Astrocyte of the hippocampus (primary cell): ENCODE measurements at places on chromosomes 4 and X.

GRCh38 chr4:117068120-117068519, 17.3 kb downstream of the TRAM1L1 start:
- DNase-seq = no peak

DNA sequence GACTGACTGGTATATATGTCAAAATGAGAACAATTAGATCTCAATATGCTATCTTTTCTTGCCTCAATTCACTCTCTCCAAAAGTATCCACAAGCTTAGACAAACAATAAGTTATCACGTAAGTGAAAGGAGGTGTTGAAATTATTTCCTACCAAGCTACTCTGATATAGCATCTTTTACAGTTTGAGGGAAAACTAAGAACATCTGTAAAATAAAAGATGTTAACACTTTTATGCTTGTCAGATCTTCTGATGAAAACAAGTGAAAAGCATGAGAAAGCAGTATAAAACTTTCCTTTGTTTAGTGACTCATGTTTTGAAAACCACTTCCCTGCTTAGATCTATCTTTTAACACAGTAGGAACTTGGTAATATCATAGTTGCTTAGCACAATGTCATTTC, 8.4 kb upstream of the MAB21L2 start:
- DNase-seq = peak; percentile 26

DNA sequence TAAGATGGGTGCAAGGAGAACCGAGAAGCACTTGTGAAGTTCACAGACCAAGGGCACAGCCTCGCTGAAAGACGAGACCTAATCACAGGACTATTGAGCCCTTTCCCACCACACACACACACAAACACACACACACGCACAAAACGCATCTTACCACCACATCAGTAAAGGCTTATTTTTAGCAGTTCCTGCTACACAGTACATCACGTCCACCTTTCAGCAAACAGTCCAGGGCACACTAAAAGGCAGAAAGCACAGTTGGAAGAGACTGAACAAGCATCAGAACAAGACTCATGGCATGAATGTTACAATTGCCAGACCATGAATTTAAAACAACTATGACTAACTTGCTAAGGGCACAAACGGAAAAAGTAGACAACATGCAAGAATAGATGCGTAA, 83.6 kb upstream of the MAPK10 start:
- DNase-seq = no peak

GRCh38 chrX:138704101-138704500, 7.4 kb downstream of the FGF13 start:
- DNase-seq = no peak

- DNase-seq = no peak
These were observed 93.1 kb downstream of the GATB start for GRCh38 chr4:151667666-151668065.

DNA sequence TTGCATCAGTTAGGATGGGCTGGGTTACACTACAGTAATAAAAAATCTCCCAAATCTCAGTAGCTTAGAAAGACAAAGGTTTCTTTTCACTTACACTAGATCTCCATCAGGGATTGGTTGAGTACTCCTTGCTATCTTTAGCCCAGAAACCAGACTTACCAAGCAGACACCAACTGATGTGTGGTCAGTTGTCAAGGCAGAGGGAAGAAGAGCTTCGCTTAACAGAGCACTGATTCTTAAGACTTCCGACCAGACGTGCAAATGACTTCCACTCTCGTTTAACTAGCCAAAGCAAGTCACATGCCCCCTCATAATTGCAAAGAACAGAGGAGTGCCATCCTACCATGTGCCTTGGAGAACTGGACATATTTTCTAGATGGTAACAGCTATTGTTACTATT, 5.7 kb upstream of the ZNF518B start:
- DNase-seq = no peak

GRCh38 chr4:26075583-26075982, 161.6 kb downstream of the SMIM20 start:
- DNase-seq = no peak

GRCh38 chr4:7652451-7652881, 217.7 kb upstream of the PSAPL1 start:
- DNase-seq = peak; percentile 41

- DNase-seq = no peak
These were observed 20.0 kb upstream of the LEF1 start for GRCh38 chr4:108188770-108189169.

GRCh38 chrX:7158468-7158990, 10.6 kb upstream of the PUDP start:
- peak; percentile 71 for DNase-seq

DNA sequence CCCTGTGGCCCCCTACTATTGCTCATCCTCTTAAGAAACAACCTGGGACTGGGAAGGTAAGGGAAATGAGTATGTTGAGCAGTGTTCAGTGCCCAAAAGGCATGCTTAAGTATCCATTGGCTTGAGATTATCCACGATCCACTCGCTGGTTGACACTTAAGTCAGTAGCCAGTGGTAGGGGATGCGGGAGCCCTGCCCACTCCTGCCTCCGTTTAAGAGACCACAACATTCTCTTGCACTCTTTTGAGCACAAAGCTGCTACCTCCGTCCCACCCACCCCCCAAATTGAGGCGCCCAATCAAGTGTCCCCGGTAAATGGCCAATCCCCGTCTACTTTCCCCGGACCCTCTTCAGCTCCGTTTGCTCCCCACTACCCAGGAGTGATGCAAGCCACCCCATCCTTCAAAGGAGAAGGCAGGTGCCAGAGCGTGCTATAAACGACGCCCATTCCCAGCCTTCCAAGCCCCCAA, 25.0 kb downstream of the UTP14A start:
- no peak for DNase-seq

GRCh38 chrX:153900831-153901752, 3.4 kb upstream of the AVPR2 start:
- peak; percentile 59 for DNase-seq

DNA sequence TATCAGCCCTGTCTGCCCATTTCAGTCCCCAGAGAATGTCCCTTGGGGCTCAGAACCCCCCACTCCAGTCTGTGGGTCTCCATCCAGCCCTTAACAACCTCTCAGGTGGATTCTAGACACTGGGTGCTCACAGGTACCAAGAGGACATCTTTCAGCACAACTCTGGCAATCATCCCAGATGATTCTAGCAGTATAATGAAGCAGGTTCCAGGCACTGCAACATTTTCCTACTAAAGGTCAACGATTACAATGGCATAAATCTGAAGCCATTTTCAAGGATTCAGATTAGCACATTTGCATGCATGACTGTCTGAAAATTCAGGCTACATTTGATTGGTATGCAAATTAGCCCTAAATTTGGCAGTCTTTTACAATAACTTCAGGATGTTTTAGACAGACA, 10.0 kb downstream of the SLC2A9 start:
- DNase-seq = no peak

DNA sequence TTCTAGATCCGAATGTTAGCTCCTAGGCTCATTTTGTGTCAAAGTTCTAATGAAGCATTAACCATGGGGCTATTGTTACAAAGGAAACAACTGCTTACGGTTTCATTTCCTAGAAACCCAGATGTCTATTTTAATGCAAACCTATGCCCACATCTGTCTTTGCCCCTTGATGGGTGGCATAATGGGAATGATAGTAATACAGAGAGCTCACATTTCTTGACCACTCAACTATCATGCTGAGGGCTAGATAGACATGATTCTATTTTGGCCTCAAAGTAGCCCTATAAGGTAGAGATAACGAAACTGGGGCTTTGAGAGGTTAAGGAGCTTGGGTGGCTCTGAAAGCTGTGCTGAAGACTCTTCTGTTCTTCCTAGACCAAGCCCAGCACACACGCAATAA, 1.9 kb downstream of the TLR7 start:
- DNase-seq = no peak

DNA sequence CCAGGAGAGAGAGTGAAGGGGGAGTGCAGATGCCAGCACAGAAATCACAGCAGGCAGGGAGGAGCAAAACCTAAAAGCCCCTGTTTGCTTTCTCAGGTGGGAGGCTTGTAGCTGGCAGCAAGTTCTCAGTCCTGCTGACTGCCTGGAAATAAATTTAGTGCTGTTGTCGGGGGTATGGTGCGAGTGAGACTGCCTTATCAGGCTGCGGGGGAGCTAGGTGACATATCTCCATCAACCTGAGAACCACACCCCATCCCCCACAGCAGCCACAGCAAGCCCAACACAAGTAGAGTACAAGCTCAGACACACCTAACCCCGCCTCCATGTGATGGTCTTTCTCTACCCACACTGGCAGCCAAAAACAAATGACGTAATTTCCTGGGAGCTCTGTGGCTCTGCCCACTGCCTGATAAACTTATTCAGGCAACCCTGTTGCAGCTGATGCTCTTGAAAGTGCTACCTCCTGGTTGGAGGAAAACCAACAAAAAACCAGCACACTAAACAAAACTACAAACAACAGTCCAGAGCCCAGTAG, 953.4 kb upstream of the NDST4 start:
- no peak for DNase-seq

GRCh38 chrX:9902656-9903055, 64.5 kb upstream of the CLDN34 start:
- DNase-seq = peak; percentile 40

GRCh38 chr4:110381784-110382183, 94.2 kb upstream of the ENPEP start:
- no peak for DNase-seq

DNA sequence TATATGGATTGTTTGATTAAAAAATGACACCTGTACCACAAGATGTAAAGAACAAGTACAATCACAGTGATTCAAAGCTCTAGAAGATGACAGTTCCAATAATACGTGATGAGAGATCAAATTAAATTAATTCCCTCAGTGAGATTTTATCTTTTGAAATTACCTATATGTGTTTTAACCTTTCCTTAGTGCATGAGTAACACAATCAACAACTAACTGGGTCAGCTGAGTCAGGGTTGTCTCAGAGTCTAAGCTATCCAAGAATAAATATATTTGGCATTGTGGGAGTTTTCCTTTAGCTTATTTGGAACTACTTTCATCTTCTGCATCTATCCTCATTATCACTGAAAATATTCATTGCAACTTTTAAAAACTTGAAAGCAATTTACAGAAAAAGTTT, 162.8 kb downstream of the WDFY3 start:
- DNase-seq = no peak

DNA sequence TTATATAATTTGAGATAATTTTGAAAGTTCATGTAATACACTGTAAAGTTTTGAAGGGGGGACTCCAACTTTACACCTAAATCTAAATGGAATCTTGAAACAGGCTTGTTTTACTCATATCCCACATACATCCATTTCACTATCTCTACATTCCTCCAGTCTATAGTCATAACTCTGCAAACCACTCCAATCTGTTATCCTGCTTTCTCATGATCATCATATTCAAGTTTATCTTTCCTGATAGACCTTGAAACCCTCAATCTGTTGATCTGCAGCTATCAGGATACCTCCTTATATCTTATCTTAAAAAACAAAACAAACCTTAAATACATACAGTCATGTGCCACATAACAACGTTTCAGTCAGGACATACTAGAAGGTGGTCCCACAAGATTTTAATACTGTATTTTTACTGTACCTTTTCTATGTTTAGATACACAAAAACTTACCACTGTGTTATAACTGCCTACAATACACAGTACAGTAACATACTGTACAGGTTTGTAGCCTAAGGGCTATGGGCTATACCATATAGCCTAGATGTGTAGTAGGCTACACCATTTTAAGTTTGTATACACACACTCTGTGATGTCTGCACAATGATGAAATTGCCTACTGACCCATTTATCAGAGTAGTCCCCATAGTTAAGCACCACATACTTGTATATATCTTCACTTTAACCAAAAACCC, 14.0 kb downstream of the CHIC2 start:
- DNase-seq = no peak

- DNase-seq = peak; percentile 11
These were observed 12.7 kb upstream of the ACSL1 start for GRCh38 chr4:184838249-184839074.

- no peak for DNase-seq
These were observed 281.4 kb downstream of the LDB2 start for GRCh38 chr4:16617011-16617410.

DNA sequence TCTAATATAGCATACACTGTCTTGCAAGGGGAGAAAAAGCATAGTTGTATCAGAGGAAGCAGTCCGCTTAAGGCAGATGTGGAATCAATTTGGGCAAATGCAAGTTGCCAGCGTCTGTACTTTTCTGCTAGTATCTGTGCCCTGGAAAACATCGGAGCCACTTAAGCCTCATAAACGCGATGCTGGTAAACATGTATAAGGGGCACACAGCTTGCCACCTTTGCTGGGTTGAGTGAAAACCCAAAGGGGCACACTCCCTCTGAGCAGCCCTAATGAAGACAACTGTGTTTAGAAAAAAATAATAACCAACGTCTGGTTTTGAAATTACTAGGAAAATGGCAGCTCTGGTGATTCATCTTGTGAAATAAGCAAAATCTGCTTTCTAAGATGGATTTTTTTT, 24.3 kb downstream of the SMIM20 start:
- no peak for DNase-seq

GRCh38 chrX:69387567-69388487, 116.3 kb upstream of the NALF2 start:
- peak; percentile 59 for DNase-seq

GRCh38 chr4:87174672-87175071, 45.7 kb downstream of the KLHL8 start:
- no peak for DNase-seq

DNA sequence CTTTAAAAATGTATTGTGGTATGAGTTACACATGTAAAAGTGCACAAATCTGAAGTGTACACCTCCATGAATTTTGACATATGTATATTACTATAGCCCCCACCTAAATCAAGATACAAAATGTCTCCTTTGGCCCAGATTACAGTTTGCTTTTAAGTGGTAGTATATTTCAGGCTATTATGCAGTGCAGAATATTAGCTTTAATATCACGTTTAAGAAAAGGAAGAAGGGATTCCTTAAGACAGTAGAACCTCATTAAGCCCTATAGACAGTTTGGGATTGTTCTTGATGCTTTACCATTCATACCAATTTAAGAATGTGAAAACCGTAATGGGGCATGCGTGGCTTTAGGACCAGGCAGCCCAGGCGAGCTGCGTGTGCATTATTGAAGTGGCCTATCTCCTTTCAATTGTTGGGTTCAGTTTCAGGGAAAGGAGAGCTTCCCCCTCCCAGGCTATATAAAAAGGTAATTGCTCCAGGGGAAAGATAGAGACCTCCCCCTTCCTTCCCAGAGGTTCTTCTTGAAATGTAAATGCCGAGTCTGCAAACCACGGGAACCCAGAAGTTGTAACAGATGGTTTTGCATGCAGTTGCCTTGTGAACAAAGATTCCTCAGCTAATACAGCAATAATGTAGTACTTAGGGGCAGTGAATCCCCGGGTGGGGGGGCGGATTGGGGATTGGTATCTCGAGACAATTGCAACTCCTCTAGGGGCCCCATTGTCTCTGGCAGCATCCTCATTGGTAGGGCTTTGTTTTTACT, 106.1 kb downstream of the UCHL1 start:
- DNase-seq = peak; percentile 60

DNA sequence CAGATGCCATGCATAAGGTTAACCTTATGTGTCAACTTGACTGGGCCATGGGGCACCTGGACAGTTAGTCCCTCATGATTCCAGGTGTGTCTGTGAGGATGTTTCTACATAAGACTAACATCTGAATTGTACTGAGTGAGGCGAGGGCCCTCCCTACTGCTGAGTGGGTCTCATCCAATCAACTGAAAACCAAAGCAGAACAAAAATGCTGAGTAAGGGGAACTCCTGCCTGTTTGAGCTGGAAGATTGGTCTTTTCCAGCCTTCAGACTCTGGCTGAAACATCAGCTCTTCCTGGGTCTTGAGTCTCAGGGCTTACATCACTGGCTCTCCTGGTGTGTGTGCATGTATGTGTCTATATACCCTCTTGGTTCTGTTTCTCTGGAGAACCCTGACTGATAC, 13.8 kb downstream of the NELFA start:
- DNase-seq = no peak

GRCh38 chr4:68948985-68949384, 2.6 kb downstream of the UGT2A3 start:
- DNase-seq = no peak
